Placental pericyte (primary cell): ENCODE measurements at places on chromosomes 3 and 15. TPM values are rescaled to one million over a fixed set of nuclear protein-coding genes. Genes with fewer than 3 reads are reported as not detected.

The NTRK3 gene
- total RNA-seq: 0.44 TPM in 1 of 2 replicates, not detected in the other

The ZIC1 gene
- 0.29 TPM in 1 of 2 replicates, not detected in the other for total RNA-seq

The ARNT2 gene
- 4.8 and 8.6 TPM in 2 replicates for total RNA-seq

The ZSCAN29 gene
- 25.5 and 32.6 TPM in 2 replicates for total RNA-seq

The DCLK3 gene
- 0.14 TPM in 1 of 2 replicates, not detected in the other for total RNA-seq

The SEMA3F gene
- under 0.01 and 0.43 TPM in 2 replicates for total RNA-seq

The FGD5 gene
- 0.14 and 0.22 TPM in 2 replicates for total RNA-seq

The ZKSCAN7 gene
- total RNA-seq: 4.6 and 5.0 TPM in 2 replicates

The WDR5B gene
- total RNA-seq: 4.6 and 6.6 TPM in 2 replicates

The CISH gene
- 0.72 and 2.0 TPM in 2 replicates for total RNA-seq

The APOD gene
- 1.3 and 2.0 TPM in 2 replicates for total RNA-seq

The IL5RA gene
- total RNA-seq: not detected in 2 replicates

The RAD51 gene
- 2.0 and 10.7 TPM in 2 replicates for total RNA-seq

The SLC27A2 gene
- total RNA-seq: 0.66 TPM in 1 of 2 replicates, not detected in the other

The CXCR6 gene
- 0.22 TPM in 1 of 2 replicates, not detected in the other for total RNA-seq

The PLA2G4E gene
- total RNA-seq: not detected in 2 replicates

The GP9 gene
- not detected in 2 replicates for total RNA-seq

The SLC2A2 gene
- total RNA-seq: not detected in 2 replicates

The SLC24A5 gene
- not detected in 2 replicates for total RNA-seq

The RBM6 gene
- 45.4 and 48.4 TPM in 2 replicates for total RNA-seq

The SMCO1 gene
- not detected in 2 replicates for total RNA-seq

The SLTM gene
- 72.3 and 88.4 TPM in 2 replicates for total RNA-seq
